Activated gamma-delta T cell treated with anti-CD3 and anti-CD28 coated beads, Interleukin-2, amount 50 U/mL, for 16 hours (primary cell): ENCODE measurements at places on chromosomes 5 and 9.

DNA sequence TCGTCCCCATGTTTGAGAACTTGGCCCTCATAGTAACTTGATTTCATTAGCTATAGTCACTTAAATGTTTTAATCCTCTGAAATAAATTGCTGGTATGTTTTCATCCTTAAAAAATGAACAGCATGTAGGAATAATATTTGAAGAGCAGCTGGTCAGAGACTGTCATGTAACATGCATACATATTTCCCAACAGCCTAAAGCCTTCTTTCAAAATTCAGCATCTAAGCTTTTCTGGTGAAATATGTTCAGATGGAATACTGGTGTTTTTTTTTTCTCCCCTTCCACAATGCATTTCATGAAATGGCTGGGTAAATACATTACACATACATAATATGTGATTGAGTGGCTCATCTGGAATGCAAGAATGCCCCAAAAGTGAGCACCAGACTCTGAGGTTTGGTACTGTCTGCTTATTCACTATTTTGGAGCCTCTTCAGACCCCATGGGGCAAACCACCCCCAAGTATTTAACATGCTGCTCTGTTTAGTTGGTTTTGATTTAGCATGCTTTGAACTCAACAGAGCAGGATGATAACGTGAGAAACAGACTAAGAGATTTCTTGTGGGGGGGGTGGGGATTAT lies 94.0 kb downstream of the SMARCA2 start:
- DNase-seq = no peak

DNA sequence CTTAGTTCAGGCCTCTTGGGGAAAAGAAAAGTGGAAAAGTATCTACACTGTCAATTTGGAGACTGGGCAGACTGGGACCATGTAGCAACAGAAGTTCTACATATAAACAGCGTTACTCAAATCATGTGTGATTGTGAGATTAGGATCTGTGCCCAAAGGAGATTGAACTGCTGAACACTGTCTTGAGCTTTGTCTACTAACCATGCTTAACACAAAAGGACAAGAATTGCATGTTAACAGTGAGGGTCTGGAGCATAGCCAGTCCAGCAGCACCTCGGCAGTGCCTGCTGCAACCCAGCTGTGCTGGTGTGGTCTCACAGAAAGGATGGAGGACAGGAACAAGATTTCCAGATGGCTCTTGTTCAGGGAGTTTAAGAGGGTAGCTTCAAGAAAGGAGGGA lies 5.7 kb downstream of the PAM start:
- DNase-seq = no peak

DNA sequence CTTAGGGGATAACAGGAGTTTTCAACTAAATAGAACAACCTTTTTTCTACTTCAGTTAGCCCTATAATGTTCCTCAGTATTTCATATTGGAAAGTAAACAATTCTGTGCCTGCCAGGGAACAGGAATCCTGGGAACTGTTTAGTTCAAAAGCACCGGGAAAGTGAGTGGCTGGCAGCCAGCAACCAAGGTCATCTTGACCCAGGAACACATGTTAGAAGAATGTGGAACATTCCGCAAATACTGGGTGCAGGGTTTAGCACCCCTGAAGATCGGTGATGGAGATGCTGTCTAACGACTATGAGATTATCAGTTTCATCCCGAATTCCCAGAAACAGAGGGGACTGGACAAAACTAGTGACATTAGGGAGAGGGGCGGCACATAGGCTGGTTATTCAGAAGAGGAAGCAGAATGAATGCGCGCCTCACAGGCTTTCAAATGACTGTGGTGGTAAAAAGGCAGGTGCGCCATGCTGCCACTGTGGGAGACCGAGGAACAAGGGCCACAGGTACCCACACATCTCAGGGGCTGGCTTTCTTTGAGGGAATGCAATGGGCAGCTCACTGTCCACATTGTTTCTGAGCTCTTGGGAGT lies 51.2 kb downstream of the IPPK start:
- no peak for DNase-seq

GRCh38 chr5:14577971-14578370 lies 3.6 kb upstream of the OTULINL start:
- no peak for DNase-seq

- DNase-seq = no peak
Measured at GRCh38 chr5:125461641-125462072, 715.2 kb upstream of the ZNF608 start.
